ENCODE measurements at places on chromosomes 1 and 21. TPM values are rescaled to one million over a fixed set of nuclear protein-coding genes. Genes with fewer than 3 reads are reported as not detected.

The CFAP45 gene
- total RNA-seq = 0.94 TPM

The LMX1A gene
- total RNA-seq = not detected

The S100A7A gene
- not detected for total RNA-seq

The SYNC gene
- total RNA-seq = 10.7 TPM

The TLCD4 gene
- 12.1 TPM for total RNA-seq

The COL6A1 gene
- total RNA-seq = 20.3 TPM

The RNU1-4 gene
- total RNA-seq = not detected

The PLD5 gene
- 1.6 TPM for total RNA-seq

The HPDL gene
- 3.6 TPM for total RNA-seq

The SPRR2F gene
- not detected for total RNA-seq

The TAS1R1 gene
- not detected for total RNA-seq

The ZNF678 gene
- 1.7 TPM for total RNA-seq

The NBPF6 gene
- not detected for total RNA-seq

The PARK7 gene
- 337 TPM for total RNA-seq

The USP21 gene
- total RNA-seq = 21.1 TPM

The UTS2 gene
- total RNA-seq = not detected

The CNIH3 gene
- total RNA-seq = 0.59 TPM

The ATP6V1G3 gene
- total RNA-seq = not detected

The DDR2 gene
- total RNA-seq = 0.21 TPM
